Right ventricle myocardium inferior (tissue), 1 donor: ENCODE measurements at places on chromosomes 12 and 14. TPM values are rescaled to one million over a fixed set of nuclear protein-coding genes. Genes with fewer than 3 reads are reported as not detected.

The CCNK gene
- total RNA-seq = 29.2 TPM

The DCN gene
- total RNA-seq = 1,037 TPM

The RNASE3 gene
- not detected for total RNA-seq

The TEP1 gene
- total RNA-seq = 8.2 TPM

DNA sequence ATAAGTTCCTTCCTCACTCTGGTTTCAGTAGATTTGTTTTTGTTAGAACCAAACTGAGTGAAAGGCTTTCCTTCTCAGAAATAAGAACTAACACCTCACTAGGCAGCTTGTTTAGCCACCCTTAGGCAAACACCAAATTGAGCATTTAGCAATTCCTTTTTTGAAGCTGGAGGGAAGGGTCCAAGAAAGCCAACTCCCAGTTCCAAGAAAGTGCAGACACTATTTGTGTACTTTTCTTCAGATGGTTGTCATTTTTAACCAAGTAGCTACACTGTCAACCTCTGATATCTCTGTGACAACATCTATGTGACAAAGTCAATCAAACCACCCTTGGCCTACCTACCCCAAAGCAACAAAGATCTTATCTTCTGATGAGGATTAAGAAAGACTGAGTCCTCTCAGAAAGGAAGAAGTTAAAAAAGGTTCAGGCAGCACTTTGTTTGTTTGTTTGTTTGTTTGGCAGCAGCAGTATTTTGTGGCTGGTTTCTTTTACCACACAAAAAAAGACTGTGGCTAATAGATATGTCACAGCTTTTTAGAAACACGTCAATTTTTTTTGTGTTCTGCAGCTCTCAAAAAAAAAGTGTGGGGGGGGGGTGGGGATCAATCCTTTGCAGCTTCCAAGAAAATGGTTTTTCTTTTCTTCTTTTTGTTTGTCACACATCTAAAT is 203.8 kb downstream of the CRADD start:
- DNase-seq = no peak

DNA sequence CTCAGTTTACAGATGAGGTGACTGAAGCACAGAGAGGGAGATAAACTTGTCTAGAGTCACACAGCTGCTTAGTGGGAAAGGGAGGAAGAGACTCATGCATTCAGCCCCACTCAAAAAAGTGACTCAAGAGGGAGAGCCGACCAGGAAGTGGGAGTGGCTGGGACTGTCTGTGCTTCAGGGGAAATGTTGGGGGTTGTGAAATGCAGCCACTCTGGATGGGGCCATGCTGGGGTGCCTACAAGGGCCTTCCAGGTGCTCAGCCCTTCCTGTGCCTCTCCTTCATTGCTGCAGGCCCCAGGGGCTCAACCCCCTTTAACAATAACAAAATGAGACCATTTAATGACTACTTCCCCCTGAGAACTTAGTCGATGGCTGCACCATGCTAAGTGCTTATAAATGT is 41.8 kb downstream of the CACNA1C start:
- no peak for DNase-seq

GRCh38 chr12:106760184-106760531 is 14.3 kb upstream of the RIC8B start:
- DNase-seq = no peak

DNA sequence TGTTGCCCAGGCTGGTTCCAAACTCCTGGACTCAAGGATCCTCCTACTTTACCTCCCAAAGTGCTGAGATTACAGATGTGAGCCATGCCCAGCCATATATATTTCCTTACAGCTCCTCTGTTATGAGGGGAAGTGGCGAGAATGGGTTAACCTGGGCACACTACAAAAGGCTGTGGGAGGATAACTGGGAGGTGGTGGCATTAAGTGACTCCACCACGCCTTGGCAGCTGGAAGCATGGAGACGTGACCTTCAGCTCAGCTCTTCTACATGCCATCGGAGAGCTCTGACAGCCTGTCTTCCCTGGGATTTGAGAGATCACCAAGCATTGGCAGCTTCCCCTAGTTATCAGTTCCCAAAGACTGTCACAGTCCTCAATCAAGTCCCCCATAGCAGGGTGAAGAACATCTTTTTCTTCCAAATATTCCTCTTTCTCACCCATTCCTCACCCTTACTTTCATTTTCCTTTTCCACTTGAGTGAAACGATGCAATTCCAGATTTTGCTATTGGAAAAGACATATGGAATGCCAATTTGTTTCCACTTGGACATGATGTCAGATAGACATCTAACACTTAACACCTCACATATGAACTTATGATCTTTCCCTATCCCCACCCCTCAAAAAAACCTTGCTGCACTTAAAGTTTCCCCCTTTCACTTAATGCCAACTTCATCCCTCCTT is 48.5 kb downstream of the PHLDA1 start:
- no peak for DNase-seq

DNA sequence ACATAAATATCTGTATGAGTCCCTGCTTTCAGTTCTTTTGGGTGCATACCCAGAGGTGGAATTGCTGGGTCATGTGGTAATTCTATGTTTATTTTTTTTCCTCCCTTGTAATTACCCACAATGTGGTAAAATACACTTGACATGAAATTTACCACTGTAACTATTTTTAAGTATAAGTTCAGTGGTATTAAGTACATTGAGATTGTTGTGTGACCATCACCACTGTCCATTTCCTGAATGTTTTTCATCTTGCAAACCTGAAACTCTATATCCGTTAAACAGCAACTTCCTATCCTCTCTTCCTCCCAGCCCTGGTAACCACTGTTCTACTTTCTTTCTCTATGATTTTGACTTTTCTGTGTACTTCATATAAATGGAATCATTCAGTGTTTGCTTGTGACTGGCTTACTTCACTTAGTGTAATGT is 51.4 kb downstream of the BORCS5 start:
- DNase-seq = no peak

GRCh38 chr12:6852651-6853354 is 853 bp downstream of the USP5 start:
- DNase-seq = no peak
